ENCODE measurements at places on chromosomes 3 and 15.
A peak's percentile ranks its signal among the peaks of the same experiment; 100 is the strongest.

GRCh38 chr15:40389824-40390595 is 7.5 kb downstream of the KNSTRN start:
- no peak for DNase-seq

DNA sequence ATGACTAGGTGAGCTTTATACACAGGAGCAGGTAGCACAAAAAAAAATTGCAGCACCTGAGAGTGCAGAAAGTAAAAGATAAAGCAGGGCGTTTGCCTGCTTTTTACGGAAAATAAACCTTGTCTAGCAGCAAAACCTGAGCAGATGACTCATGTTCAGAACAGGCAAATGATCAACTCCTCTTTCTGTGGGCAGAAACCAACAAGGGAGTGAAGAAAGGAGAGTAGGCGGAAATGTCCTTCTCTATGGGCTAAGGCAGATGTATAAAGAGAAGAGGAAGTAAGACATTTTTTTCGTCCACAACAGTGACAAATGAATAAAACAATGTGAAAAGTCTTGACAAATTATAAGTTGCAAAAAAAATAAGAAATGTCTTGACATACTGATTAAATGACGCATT is 24.5 kb upstream of the GMNC start:
- peak; percentile 14 for DNase-seq

- no peak for DNase-seq
Observed at GRCh38 chr3:81967393-81967792, 205.9 kb upstream of the GBE1 start.

GRCh38 chr3:123686251-123686650 is 101.4 kb upstream of the HACD2 start:
- peak; percentile 36 for DNase-seq

- DNase-seq, result no peak
Observed at GRCh38 chr3:134013280-134013679, 16.4 kb downstream of the SLCO2A1 start.

DNA sequence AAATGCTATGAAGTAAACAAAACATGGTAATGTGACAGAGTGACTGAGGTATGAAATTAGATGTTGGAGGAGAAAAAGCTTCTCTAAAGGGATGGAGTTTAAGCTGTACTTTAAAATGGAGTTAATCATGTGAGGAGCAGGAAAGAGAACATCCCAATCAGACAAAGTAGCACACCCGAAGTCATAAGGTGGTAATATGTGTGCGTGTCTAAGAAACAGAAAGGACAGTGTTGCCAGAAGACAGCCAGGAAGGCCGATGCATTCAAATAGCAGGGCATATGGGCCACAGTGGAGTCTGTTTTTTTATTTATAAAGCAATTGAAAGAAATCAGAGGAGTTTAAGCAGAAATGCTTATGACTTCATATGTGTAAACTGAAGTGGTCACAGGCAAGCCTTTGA is 376.3 kb downstream of the NLGN1 start:
- no peak for DNase-seq

GRCh38 chr3:170603770-170604510 is 18.1 kb upstream of the SLC7A14 start:
- no peak for DNase-seq

GRCh38 chr15:83324799-83325198 is 40.3 kb upstream of the BNC1 start:
- no peak for DNase-seq

- DNase-seq, result peak; percentile 50
Observed at GRCh38 chr3:53109891-53110771, 20.1 kb downstream of the RFT1 start.

- DNase-seq, result no peak
Observed at GRCh38 chr3:97306226-97306625, 458.3 kb upstream of the ARL6 start.

GRCh38 chr15:25703726-25704125 is 159.4 kb downstream of the ATP10A start:
- DNase-seq, result no peak

DNA sequence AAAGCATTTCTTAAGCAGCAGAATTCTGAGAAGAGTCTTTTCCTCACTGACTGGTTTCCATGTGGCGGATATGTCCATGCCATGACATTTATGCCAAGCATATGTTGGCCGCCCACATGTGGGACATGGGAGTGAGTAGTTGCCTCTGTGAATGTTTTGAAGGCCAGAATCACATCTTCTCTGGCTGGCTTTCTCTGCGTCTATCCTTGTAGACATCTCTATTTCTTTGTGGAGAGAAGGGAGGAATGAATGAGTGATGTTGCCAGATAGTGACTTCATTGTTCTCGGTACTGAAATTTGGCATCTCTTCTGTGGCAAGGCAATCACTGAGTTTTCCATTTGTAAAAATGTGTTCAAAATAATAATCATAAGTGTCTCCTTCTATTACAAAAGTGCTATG is 316.0 kb downstream of the CLSTN2 start:
- DNase-seq, result no peak

- DNase-seq, result no peak
Observed at GRCh38 chr3:165128544-165128943, 50.2 kb upstream of the SI start.

GRCh38 chr3:72887705-72888545 is at the start of gene GXYLT2:
GXYLT2 (plus strand) TSS chr3:72888046; CDS start chr3:72888234, 188 bp downstream.
- DNase-seq, result peak; percentile 80
